ENCODE measurements at places on chromosomes 12 and 14. TPM values are rescaled to one million over a fixed set of nuclear protein-coding genes. Genes with fewer than 3 reads are reported as not detected.

- H3K36me3 ChIP-seq, result no peaks in the 10 kb centered on the region
- no peak overlapping the region for H3K4me3 ChIP-seq
- H3K4me1 ChIP-seq, result no peaks in the 10 kb centered on the region
- peak; percentile 80 for DNase-seq
- H3K27ac ChIP-seq, result no peak overlapping the region
Observed at GRCh38 chr14:106586098-106586704, 1059.8 kb downstream of the TMEM121 start.

- peak; percentile 75 for DNase-seq
- no peaks in the 10 kb centered on the region for H3K36me3 ChIP-seq
- H3K27me3 ChIP-seq, result no peaks in the 10 kb centered on the region
- peak overlapping the region; percentile 60 for H3K4me3 ChIP-seq
- peak overlapping the region; percentile 69 for H3K27ac ChIP-seq
Observed at GRCh38 chr12:68175557-68176061, 16.1 kb upstream of the IFNG start.

GRCh38 chr14:103271189-103271588 is 62.8 kb upstream of the EIF5 start:
- no peak overlapping the region for H3K27ac ChIP-seq
- H3K4me1 ChIP-seq, result no peaks in the 10 kb centered on the region
- no peak overlapping the region for H3K4me3 ChIP-seq
- DNase-seq, result no peak

DNA sequence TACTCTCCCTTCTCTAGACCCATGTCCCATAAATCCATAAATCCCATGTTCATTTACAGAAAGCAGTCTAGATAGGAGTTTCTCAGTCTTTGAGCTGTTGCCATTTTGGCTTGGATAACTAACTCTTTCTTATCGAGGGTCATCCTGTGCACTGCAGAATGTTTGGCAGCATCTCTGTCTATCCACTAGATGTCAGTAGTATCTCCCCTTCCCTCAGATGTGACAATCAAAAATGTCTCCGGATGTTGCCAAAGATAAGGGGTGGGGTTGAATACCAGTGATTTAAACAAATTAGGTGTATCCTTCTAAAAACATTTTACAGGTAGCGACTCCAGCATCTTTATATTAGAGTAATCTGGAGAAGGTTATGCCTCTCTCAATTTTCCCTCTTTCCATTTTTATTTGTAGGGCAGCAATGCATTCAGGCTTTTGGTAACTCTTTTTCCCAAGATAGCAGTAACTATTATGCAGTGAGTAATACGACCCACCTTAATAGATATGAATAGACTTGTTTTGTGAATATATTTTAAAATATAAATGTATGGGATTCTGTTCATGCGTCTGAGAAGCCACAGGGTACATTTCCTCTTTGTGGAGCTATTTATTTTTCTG is 100.7 kb downstream of the LRRK2 start:
- H3K27me3 ChIP-seq, result no peaks in the 10 kb centered on the region
- no peaks in the 10 kb centered on the region for H3K36me3 ChIP-seq
- H3K27ac ChIP-seq, result no peak overlapping the region
- no peaks in the 10 kb centered on the region for H3K4me1 ChIP-seq
- H3K4me3 ChIP-seq, result no peak overlapping the region

DNA sequence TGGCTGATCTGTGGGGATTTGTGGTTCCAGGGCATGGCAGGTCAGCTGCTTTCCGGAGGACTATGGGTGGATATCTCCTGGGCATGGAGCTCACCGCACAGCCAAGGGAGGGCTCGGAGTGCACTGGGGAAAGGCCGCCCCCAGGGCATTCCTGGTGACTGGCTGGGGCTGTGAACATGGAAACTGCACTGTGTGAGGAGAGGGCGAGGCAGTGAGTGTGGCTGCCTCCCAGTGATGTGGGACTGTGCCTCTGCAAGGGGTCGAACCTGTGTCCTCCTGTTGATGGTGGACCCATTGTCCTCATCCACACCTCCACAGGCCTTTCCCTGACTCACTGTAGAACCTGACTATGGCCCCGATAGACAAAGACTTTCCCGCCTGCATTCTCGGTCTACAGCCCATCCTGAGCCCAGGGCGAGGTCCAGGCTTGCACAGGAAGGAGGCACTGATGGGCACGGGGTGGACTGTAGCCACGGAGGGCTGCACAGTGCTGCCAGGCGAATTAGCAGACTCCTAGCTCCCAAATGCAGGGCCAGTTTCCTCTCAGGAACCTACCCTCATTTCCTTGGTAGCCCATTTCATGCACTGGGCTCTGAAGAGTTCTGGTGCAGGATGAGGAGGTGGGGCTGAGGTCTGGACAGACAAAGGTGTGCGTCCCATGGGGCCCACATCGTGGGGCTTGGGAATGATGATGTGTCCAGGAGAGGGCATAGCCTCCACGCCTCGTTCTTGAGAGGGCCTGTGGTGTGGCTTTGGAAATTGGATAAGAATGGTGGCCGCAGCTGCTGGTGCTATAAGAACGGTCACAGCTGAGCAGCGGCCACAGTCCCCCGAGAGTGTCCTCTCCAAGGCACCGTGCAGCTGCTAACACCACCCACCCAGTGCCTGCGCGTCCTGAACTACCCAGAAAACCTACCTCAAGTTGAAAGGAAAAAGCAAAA is 415.1 kb downstream of the TMEM121 start:
- peaks cover 12% of the 10 kb centered on the region for H3K4me1 ChIP-seq
- peaks cover 5% of the 10 kb centered on the region for H3K36me3 ChIP-seq
- no peak overlapping the region for H3K27ac ChIP-seq
- H3K27me3 ChIP-seq, result peaks cover 4% of the 10 kb centered on the region
- no peak for DNase-seq
- H3K4me3 ChIP-seq, result no peak overlapping the region

DNA sequence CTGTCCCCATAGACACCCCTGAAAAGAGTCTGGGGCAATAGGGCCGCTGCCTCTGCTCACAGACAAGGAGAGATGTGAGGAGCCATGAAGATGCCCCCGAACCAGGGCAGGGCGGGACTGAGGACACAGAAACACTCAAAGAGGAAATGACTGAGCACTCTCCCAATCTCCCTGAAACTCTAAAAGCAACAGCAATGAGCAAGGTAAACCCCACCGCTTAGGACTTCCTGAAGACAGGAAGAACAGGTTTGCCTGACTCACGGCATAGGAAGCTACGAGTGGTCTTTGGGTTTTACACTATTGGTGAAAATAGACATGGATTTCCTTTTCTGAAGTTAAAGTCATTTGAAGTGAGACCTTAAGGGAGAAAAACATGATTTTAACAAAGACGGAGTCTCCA is 32.5 kb downstream of the STX2 start:
- DNase-seq, result no peak
- peaks cover 6% of the 10 kb centered on the region for H3K4me1 ChIP-seq
- H3K36me3 ChIP-seq, result peaks cover 58% of the 10 kb centered on the region

- no peak for DNase-seq
- H3K27ac ChIP-seq, result no peak overlapping the region
- no peaks in the 10 kb centered on the region for H3K4me1 ChIP-seq
- no peak overlapping the region for H3K4me3 ChIP-seq
- H3K36me3 ChIP-seq, result no peaks in the 10 kb centered on the region
Observed at GRCh38 chr12:100755186-100755585, 39.4 kb upstream of the ANO4 start.

DNA sequence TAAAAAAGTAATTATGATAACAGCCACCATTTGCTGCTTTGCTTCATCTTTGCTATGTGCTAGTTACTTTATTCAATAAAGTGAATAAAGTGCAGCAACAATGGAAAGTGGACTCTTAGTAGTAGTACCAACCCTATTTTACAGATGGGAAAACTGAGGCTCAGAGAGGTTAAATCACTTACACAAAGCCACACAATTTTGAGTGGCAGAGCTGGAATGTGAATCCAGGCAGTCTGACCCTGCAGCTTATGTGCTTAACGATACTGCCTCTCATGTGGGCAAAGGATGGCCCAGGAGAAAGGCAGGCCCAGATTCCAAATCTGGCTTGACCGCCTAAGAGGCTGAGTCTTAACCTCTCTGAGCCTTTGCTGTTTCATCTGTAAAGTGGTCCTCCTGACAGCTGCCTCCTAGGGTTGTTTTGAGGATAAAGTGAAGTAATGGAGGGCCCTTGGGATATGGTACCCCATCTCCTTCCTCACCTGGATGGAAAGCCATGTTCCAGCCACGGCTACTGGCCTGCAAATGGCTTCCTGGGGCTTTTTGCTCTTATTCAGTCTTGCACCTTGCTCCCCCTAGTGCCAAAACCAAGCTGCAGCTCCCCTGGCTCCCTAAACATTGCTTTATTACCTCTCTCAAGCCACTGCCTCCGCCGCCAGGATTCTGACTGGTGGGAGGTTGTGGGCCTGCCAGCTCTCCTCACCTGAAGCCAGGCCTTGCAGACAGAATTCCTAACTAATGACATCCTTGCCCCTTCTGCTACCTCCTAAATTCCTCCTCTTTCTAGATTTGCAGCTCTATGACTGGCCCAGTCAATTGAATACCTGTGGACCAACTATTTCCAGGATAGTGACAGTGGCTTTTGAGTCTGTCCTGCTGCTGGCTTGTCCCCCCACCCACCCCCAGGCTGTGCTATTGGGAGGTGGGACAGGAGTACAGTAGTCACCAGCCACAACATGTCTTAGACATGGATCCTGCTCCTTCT is 283.3 kb upstream of the PWP1 start:
- DNase-seq, result peak; percentile 77
- H3K36me3 ChIP-seq, result no peaks in the 10 kb centered on the region
- no peaks in the 10 kb centered on the region for H3K27me3 ChIP-seq
- H3K4me1 ChIP-seq, result peaks cover 6% of the 10 kb centered on the region
- H3K27ac ChIP-seq, result no peak overlapping the region

- no peak overlapping the region for H3K4me3 ChIP-seq
- H3K27ac ChIP-seq, result no peak overlapping the region
- H3K36me3 ChIP-seq, result peaks cover 15% of the 10 kb centered on the region
- H3K27me3 ChIP-seq, result no peaks in the 10 kb centered on the region
- no peak for DNase-seq
- H3K4me1 ChIP-seq, result peaks cover 92% of the 10 kb centered on the region
Observed at GRCh38 chr12:111440631-111441030, 34.9 kb downstream of the SH2B3 start.

DNA sequence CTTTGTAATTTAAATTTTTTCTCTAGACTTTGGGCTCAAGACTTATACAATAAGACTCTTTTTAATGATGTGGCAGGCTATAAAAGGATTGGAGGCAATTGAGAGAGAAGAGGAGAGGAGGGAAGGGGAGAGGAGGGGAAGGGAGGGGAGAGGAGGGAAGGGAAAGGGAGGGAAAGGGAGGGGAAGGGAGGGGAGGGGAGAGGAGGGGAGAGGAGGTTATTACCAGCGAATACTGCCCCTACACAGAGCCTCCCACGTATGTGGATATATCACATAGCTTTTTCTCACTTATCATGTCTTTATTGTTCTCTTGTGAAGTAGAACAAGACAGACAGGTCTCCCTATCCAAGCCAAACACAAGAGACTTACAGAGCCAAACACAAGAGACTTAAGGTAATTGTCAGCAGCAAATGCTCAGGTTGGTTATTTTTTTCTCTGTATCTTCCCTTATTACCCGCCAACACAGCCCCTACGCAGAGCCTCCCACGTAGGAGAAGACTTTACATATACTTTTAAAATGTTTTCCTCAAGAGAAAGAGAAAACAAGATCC is 63.1 kb downstream of the DRAM1 start:
- H3K4me3 ChIP-seq, result no peak overlapping the region
- no peak overlapping the region for H3K27ac ChIP-seq
- H3K4me1 ChIP-seq, result peaks cover 14% of the 10 kb centered on the region
- peaks cover 8% of the 10 kb centered on the region for H3K27me3 ChIP-seq

- H3K4me1 ChIP-seq, result no peaks in the 10 kb centered on the region
- peaks cover 7% of the 10 kb centered on the region for H3K27me3 ChIP-seq
- no peak overlapping the region for H3K4me3 ChIP-seq
- DNase-seq, result no peak
- H3K36me3 ChIP-seq, result no peaks in the 10 kb centered on the region
Observed at GRCh38 chr14:94677747-94678146, 65.6 kb downstream of the SERPINA3 start.

DNA sequence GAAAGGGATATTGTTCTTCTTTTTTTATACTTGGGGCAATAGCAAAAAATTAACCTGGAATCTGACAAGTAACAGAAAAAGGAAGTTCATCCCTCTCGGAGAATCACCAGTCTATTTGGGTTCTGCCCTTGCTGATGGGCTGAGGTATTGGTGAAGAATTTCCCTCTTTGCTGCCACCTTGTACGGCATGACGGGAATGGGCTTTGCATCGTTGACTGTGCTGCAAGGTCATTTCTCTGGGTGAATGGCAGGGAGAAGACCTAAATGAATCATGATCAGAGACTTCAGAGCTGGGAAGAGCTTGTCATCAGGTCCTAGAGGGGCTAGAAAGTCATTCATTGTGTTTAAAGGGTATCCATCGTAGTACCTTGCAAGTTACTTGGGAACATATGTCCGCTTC is 12.0 kb downstream of the C1S start:
- no peak for DNase-seq
- no peak overlapping the region for H3K27ac ChIP-seq
- H3K4me3 ChIP-seq, result no peak overlapping the region
- H3K27me3 ChIP-seq, result no peaks in the 10 kb centered on the region
- peaks cover 5% of the 10 kb centered on the region for H3K4me1 ChIP-seq
- H3K36me3 ChIP-seq, result no peaks in the 10 kb centered on the region

GRCh38 chr12:84912198-84913128 is at the start of gene SLC6A15:
SLC6A15 (minus strand) TSS chr12:84912799; CDS start chr12:84892120, 20,679 bp downstream.
- peak within 1 kb of the TSS; percentile 67 for H3K4me3 ChIP-seq
- peak; percentile 36 for DNase-seq
- H3K27me3 ChIP-seq, result peaks cover 35% of the 10 kb centered on the region
- H3K27ac ChIP-seq, result no peak within 1 kb of the TSS
- peaks cover 13% of the 10 kb centered on the region for H3K4me1 ChIP-seq

- H3K4me3 ChIP-seq, result no peak overlapping the region
- no peaks in the 10 kb centered on the region for H3K36me3 ChIP-seq
- no peak for DNase-seq
- H3K27me3 ChIP-seq, result no peaks in the 10 kb centered on the region
Observed at GRCh38 chr12:116153983-116154382, 123.5 kb downstream of the MED13L start.

DBX2 gene
- not detected for total RNA-seq

DTX1 gene
- 12.4 TPM for total RNA-seq

CMKLR1 gene
- not detected for total RNA-seq

ACSM4 gene
- total RNA-seq, result not detected

MYF6 gene
- not detected for total RNA-seq

KNTC1 gene
- 147 TPM for total RNA-seq

C12orf56 gene
- not detected for total RNA-seq

Data from activated CD4-positive, alpha-beta memory T cell treated with anti-CD3 and anti-CD28 coated beads for 36 hours (primary cell).